DMS153 (cell line): ENCODE measurements at places on chromosomes 16 and 17.

GRCh38 chr17:31112001-31112661 is 17.4 kb downstream of the NF1 start:
- DNase-seq: no peak

DNA sequence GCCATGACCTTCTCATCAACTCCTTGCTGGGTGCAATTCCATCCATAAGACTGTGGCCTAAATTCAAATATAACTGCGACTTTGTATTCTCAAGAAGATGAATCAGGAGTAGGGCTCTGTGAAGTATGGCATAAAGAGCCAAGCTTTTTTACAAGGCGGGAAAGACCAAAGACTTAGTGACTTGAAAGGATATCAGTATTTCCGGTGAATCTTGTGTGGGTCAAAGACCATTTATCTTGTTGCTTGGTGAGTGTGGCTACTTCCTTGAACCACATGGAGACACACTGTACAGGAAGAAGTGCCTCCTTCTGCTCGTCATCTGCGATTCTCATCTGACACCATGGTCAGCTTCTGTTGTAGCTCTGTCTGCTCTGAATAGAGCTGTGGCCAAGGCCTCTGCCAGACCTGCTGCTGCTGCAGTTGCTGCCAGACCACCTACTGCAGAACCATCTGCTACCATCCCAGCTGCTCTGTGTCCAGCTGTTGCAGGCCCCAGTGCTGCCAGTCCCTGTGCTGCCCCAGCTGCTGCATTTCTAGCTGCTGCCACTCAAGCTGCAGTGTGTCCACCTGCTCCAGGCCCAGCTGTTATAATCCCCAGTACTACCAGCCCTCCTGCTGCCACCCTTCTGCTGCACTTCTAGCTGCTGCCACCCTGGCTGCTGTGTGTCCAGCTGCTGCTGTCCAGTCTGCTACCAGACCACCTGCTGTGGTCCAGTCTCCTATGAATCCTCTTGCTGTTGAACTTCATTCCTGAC is 6.1 kb upstream of the KRTAP2-4 start:
- DNase-seq: no peak

- DNase-seq: no peak
Observed at GRCh38 chr17:36641877-36642845, 40.8 kb downstream of the MRM1 start.

DNA sequence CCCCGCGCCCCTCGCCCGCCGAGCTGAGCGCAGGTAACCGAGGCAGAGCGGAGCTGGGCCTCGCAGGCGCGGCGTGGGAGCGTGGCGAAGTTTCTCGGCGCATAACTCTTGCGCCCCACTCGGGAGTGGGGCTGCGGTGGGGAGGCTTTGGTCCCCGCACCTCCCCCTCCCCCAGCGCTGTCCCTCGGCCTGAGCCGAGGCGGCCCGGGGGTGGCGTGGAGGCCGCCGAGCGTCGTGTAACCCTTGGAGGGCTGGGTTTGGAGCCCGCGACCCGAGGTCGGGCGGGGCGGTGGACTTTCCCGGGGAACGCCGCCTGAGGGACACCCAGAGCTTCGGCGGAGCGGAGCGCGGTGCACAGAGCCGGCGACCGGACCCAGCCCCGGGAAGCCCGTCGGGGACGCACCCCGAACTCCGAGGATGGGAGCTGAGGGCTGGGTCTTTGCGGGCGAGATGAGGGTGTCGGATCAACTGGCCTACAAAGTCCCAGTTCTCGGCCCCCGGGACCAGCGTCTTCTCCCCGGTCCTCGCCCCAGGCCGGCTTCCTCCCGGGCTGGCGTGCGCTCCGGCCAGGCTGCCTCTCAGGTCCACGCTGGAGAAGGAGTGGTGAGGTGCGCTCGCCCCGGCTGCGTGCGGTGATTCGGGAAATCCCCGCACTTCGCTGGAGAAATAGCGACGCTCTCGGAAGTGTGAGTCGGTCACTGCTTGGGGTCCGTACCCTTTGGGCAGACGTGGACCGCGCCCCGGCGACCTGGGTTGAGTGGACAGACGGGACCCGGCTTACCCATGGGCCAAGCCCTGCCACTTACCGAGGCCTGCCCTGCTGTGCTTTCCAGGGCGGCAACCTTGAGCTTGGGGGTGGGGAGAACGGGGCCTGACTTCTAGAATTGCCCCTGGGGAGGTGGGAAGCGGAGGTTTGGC is 168.4 kb downstream of the RAB11FIP4 start:
- DNase-seq: no peak

DNA sequence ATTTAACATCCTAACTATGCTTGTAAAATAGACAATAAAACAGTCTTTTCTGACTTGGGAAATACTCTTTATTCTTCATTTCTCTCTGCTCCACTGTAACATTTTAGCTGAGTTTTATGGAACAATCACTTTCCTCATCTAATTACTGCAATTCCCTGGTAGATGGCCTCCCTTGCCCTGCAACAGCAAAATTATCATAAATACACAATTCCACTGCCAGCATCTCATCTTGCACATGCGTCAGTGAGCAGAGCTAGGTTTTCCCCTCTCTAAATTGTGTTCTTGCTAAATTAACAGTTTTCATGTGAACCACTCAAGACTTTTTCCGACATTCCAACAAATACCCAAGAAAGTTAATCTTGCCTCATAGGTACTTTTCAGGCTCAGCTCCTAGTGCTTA is 920.9 kb upstream of the GOT2 start:
- DNase-seq: no peak

DNA sequence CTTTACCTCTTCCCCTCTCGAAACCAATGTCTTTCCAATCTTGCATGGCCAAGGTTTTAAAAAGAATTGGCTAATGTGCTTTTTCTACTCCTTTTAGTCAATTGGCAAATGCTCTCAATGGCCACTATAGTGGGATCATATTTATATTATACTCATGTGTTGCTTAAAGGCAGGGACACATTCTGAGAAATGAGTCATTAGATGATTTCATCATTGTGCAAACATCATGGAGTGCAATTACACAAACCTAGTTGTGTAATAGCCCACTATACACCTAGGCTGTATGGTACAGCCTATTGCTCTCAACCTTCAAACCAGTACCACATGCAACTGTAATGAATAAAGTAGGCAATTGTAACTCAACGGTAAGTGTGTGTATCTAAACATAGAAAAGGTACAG is 180.9 kb downstream of the HS3ST3A1 start:
- DNase-seq: peak; percentile 39

- DNase-seq: no peak
Observed at GRCh38 chr17:72258711-72259110, 137.9 kb downstream of the SOX9 start.

DNA sequence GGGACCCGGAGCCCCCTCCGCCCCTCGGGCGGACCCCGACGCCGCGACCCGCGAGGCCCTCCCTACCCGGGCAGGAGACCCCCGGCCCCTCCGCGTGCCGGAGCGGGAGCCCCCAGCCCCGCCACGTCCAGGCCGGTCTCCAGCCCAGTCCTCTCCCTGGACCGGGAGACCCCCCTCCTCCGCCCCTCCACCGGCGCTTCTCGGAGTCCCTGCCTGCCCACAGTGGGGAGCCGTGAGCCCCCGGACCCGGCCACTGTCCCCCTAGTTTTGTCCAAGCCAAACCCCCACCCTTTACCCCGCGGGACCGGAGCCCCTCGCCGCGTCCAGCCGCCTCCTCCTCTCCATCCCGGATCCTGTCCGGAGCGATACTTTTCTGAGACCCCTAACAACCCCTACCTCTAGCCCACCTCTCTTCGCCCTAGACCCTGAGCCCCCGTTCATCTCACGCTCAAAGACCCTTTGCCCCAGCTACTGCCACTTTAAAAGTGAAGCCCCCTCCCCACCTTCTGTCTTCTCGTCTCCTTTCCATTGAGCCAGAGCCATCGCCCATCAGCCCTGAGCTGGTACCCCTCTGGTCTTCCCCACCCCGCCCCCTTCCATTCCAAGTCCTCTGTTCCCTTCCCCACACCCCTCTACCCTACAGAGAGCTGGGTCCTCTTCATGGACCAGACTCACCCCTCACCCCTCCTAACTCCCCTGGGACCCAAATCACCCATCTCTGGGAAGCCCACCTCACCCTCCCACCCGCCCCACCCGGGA is 1.0 kb downstream of the NECAB2 start:
- no peak for DNase-seq

GRCh38 chr17:60900688-60901087 is 223.0 kb downstream of the BCAS3 start:
- no peak for DNase-seq

- no peak for DNase-seq
Observed at GRCh38 chr16:29897333-29897732, 2.0 kb downstream of the SEZ6L2 start.
